Activated T-cell treated with anti-CD3 and anti-CD28 coated beads, Interleukin-2, amount 50 U/mL, for 24 hours (primary cell): ENCODE measurements at places on chromosomes 1 and 21.

GRCh38 chr1:1554926-1555915 lies 14.8 kb upstream of the TMEM240 start:
- no peaks in the 10 kb centered on the region for H3K27me3 ChIP-seq
- peaks cover 13% of the 10 kb centered on the region for H3K4me1 ChIP-seq
- H3K36me3 ChIP-seq: peaks cover 52% of the 10 kb centered on the region
- peak overlapping the region; percentile 61 for H3K27ac ChIP-seq
- DNase-seq: no peak

DNA sequence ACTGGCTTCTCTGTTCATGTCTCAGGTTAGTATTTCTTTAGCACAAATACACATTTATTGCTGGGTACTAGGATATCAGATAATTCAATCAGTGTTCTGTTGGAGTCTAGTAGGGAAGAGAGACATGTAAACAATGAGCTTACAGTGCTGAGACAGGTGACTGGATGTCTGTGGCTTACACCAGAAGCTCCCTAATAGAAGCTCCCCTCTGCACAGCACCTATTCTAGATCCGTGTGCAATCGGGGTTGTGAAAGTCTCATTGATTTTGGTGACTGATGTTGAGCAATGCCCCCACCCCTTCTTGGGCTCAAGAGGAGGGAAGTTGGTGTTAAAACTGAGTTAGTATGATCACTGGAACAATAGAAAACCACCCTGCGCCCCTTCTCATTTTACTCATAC lies 279.2 kb downstream of the RPS6KC1 start:
- DNase-seq: no peak
- no peaks in the 10 kb centered on the region for H3K36me3 ChIP-seq
- H3K4me3 ChIP-seq: no peak overlapping the region
- no peak overlapping the region for H3K27ac ChIP-seq

GRCh38 chr1:182764029-182764727 lies 25.4 kb upstream of the NPL start:
- peaks cover 15% of the 10 kb centered on the region for H3K27me3 ChIP-seq
- no peak overlapping the region for H3K27ac ChIP-seq
- DNase-seq: no peak

GRCh38 chr1:5492846-5493245 lies 499.4 kb downstream of the NPHP4 start:
- H3K27me3 ChIP-seq: peaks cover 11% of the 10 kb centered on the region
- H3K4me1 ChIP-seq: no peaks in the 10 kb centered on the region
- H3K4me3 ChIP-seq: no peak overlapping the region
- no peaks in the 10 kb centered on the region for H3K36me3 ChIP-seq
- H3K27ac ChIP-seq: no peak overlapping the region

GRCh38 chr21:15283789-15284188 lies 219.0 kb upstream of the NRIP1 start:
- no peaks in the 10 kb centered on the region for H3K4me1 ChIP-seq
- no peaks in the 10 kb centered on the region for H3K36me3 ChIP-seq
- H3K27me3 ChIP-seq: no peaks in the 10 kb centered on the region
- DNase-seq: no peak
- H3K4me3 ChIP-seq: no peak overlapping the region
